ENCODE measurements at places on chromosomes 7 and 10.

DNA sequence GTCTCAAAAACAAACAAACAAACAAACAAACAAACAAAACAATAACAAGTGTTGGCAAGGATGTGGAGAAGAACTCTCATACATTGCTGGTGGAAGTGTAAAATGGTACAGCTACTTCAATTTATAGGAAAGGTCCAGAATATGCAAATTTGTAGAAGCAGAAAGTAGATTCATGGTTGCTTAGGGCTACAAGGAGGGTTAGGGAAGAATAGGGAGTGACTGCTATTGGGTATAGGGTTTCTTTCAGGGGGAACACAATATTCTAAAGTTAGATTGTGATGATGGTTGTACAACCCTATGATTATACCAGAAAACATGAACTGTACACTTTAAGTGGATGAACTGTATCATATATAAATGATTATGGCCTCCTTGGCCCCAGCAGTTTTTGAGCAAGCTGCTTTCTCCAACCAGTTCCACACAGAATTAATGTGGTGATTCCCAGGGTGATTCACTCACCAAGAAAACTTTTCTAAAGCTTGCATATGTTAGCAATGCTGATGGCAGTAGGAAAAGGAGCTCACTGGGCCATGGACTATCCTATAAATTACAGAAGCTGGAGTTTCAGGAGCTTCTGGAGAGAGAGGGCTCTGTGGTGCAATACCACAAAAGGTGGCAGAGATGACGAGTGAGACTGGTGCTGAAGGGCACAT lies 52.8 kb upstream of the KCNIP2 start:
- no peak for DNase-seq

- no peak for DNase-seq
Measured at GRCh38 chr7:30369879-30370278, 85.5 kb downstream of the ZNRF2 start.

DNA sequence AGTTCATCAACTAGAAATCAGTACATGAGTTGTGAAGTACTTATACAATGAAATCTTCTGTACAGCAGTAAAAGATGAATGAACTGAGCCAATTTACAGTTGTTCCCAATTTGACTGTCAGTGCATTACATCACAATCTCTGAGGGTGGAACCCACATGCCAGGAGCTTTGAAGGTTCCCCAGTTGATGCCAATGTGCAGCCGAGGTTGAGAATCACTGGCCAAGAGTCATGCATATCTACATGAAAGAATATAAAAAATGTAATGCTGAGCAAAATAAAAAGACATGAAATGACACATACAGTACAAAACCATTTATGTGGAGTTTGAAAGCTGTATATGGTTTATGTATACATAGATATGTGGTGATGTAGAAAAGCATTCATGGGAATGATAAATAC lies 22.1 kb upstream of the CCNJ start:
- DNase-seq: no peak

- no peak for DNase-seq
Measured at GRCh38 chr7:353746-354325, 63.9 kb downstream of the FOXL3 start.

- DNase-seq: no peak
Measured at GRCh38 chr10:30836406-30836805, 195.3 kb downstream of the ZNF438 start.

- DNase-seq: no peak
Measured at GRCh38 chr7:17385612-17386011, 87.2 kb downstream of the AHR start.

GRCh38 chr7:117412946-117413559 lies 14.2 kb downstream of the ASZ1 start:
- DNase-seq: no peak

- DNase-seq: no peak
Measured at GRCh38 chr10:79438699-79439085, 6.7 kb downstream of the ZCCHC24 start.

- no peak for DNase-seq
Measured at GRCh38 chr7:20825555-20825954, 38.9 kb upstream of the SP8 start.

- no peak for DNase-seq
Measured at GRCh38 chr7:3805151-3805550, 504.1 kb downstream of the SDK1 start.

Data from stimulated activated CD4-positive, alpha-beta T cell treated with anti-CD3 and anti-CD28 coated beads, Interleukin-2, amount 100 ng/mL, for 24 hours (primary cell).